ENCODE measurements at places on chromosomes 11 and 22. TPM values are rescaled to one million over a fixed set of nuclear protein-coding genes. Genes with fewer than 3 reads are reported as not detected.

The PYGM gene
- total RNA-seq = 0.37 TPM

The DMC1 gene
- 12.1 TPM for total RNA-seq

The MMP1 gene
- 681 TPM for total RNA-seq

The MMP12 gene
- total RNA-seq = 0.59 TPM

The OR52I2 gene
- total RNA-seq = not detected

The SLCO2B1 gene
- total RNA-seq = 0.59 TPM

The SCGB1A1 gene
- total RNA-seq = not detected

The CARS1 gene
- total RNA-seq = 48.9 TPM

The MS4A14 gene
- total RNA-seq = not detected

The HTR3A gene
- not detected for total RNA-seq

The SMTNL1 gene
- total RNA-seq = not detected

The PKP3 gene
- total RNA-seq = 1.8 TPM

The PDE2A gene
- 0.37 TPM for total RNA-seq

The NXPE1 gene
- total RNA-seq = not detected

The TCIRG1 gene
- total RNA-seq = 176 TPM

The TUBA8 gene
- 0.39 TPM for total RNA-seq

The FKBP2 gene
- total RNA-seq = 48.5 TPM

The OR51B5 gene
- not detected for total RNA-seq

The CLP1 gene
- 17.6 TPM for total RNA-seq

The UPB1 gene
- not detected for total RNA-seq

The TPBGL gene
- total RNA-seq = not detected

The BIRC3 gene
- total RNA-seq = 0.37 TPM

The MUC6 gene
- not detected for total RNA-seq

The FGF19 gene
- not detected for total RNA-seq

The BCO2 gene
- total RNA-seq = 0.78 TPM

The MS4A7 gene
- total RNA-seq = not detected

The MYOD1 gene
- not detected for total RNA-seq

The FGF3 gene
- total RNA-seq = not detected

The NLRP10 gene
- 1.8 TPM for total RNA-seq

The CCDC179 gene
- not detected for total RNA-seq

The GDPD4 gene
- total RNA-seq = not detected

The DNHD1 gene
- 11.4 TPM for total RNA-seq

The CCDC116 gene
- total RNA-seq = under 0.01 TPM

The CABP4 gene
- not detected for total RNA-seq

The RASSF10 gene
- not detected for total RNA-seq

The POLR3H gene
- total RNA-seq = 24.2 TPM

The HEPACAM gene
- total RNA-seq = not detected

The KCNK4 gene
- not detected for total RNA-seq

The LDLRAD3 gene
- 11.5 TPM for total RNA-seq

The GAB4 gene
- total RNA-seq = not detected

The SOX10 gene
- not detected for total RNA-seq

The TEX12 gene
- 0.20 TPM for total RNA-seq

The USP2 gene
- total RNA-seq = not detected

The IGSF9B gene
- total RNA-seq = 0.37 TPM

The TCF20 gene
- total RNA-seq = 39.1 TPM

The ARFIP2 gene
- 51.1 TPM for total RNA-seq

The RAB3IL1 gene
- 13.5 TPM for total RNA-seq

The TRIM34 gene
- 5.9 TPM for total RNA-seq

The DLG2 gene
- 0.98 TPM for total RNA-seq

The CRACR2B gene
- 0.37 TPM for total RNA-seq

Data from subcutaneous preadipocyte (primary cell).